ENCODE measurements at places on chromosomes 11 and 22.

- no peak for DNase-seq
These were observed 123.4 kb upstream of the CSNK2A3 start for GRCh38 chr11:11476499-11476898.

DNA sequence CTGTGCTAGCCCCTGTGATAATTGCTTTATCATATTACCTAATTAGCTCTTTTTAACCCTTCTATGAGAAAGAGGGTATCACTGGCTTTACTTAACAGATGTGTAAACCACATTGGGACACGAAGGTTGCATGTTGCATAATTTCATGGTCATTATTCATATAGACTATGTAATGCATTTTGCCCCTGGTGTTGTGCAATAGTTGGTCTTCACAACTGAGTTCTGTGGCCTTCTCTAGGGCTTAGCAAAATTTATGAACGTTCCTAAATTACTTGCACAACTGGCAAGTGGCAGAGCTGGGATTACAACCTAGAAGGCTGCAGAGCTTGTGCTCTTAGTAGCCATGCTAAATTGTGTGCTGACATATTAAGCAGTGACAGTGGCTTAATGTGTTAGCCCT is 34.6 kb upstream of the PDGFD start:
- no peak for DNase-seq

GRCh38 chr11:33040033-33040861 is 875 bp downstream of the TCP11L1 start:
- no peak for DNase-seq

- DNase-seq, result no peak
These were observed 58.7 kb upstream of the SLN start for GRCh38 chr11:107770551-107770951.

DNA sequence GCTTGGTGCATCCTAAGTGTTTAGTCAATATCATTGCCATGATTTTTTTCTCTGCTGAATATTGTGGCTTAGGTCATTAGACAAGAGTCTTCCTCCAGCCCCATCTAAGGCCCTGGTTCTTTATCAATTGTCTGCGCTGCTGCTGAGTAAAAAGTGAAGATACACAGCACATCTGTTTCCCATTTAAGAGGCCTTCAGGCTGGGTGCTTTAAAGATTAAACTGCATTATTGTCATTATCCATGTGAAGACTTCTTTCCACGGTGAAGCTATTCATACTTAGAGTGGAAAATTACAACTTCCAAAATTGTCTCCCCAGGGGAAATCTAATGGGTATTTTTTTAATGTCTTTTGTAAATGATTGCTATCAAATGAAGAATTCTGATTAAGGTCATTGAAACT is 719.8 kb upstream of the LRRC4C start:
- DNase-seq, result no peak

GRCh38 chr22:20875296-20875695 is 16.5 kb downstream of the SNAP29 start:
- DNase-seq, result no peak

Measured in cortex of kidney (tissue), 1 donor.